Activated CD8-positive, alpha-beta memory T cell treated with anti-CD3 and anti-CD28 coated beads for 36 hours (primary cell): ENCODE measurements at places on chromosomes 1 and 21. TPM values are rescaled to one million over a fixed set of nuclear protein-coding genes. Genes with fewer than 3 reads are reported as not detected.

Gene TFAP2E
- 0.86 TPM for total RNA-seq

Gene DNASE2B
- not detected for total RNA-seq

Gene EDARADD
- total RNA-seq: 16.3 TPM

Gene SHISA4
- total RNA-seq: 0.36 TPM

Gene RGS18
- total RNA-seq: 0.94 TPM

Gene KRTAP21-2
- not detected for total RNA-seq

Gene FAM151A
- not detected for total RNA-seq

Gene GNAT2
- total RNA-seq: 1.3 TPM

Gene ZBTB37
- total RNA-seq: 7.7 TPM

Gene ARTN
- not detected for total RNA-seq

Gene GJB5
- total RNA-seq: not detected

Gene CTTNBP2NL
- 3.2 TPM for total RNA-seq

Gene PAPPA2
- 0.29 TPM for total RNA-seq

Gene ADORA3
- not detected for total RNA-seq

Gene SMAP2
- total RNA-seq: 141 TPM

Gene RXFP4
- not detected for total RNA-seq

Gene FMO5
- total RNA-seq: 0.15 TPM

Gene JMJD4
- total RNA-seq: 28.4 TPM

Gene CDKN2C
- total RNA-seq: 8.9 TPM

Gene LY9
- total RNA-seq: 4.2 TPM

Gene OR2L13
- total RNA-seq: not detected

Gene SLC44A3
- total RNA-seq: not detected

Gene LRRIQ3
- total RNA-seq: 2.6 TPM

Gene VTCN1
- total RNA-seq: not detected
